Fibroblast of lung (primary cell): ENCODE measurements at places on chromosomes 3 and 15. TPM values are rescaled to one million over a fixed set of nuclear protein-coding genes. Genes with fewer than 3 reads are reported as not detected.

Gene CSTA
- 0.61 and 1.1 TPM in 2 replicates for polyA plus RNA-seq

DNA sequence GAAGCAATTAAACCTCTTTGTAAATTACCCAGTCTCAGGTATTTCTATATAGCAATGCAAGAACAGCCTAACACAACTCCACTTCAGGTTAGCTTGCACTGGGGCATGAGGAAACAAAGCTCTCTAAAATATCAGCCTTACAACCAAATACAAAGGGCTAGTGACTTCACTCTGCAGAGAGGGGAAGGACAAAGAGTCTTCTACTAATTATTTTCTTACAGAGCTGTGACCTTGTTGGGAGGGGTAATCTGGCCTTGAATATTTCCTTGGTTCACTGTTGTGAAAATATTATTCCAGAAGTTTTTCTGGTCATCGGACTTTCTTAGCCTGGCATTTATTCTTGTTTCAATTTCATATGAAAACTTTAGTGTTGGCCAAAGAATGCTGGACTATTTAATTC, 334.4 kb upstream of the CTNNB1 start:
- DNase-seq = no peak

Gene VGLL3
- 41.8 and 222 TPM in 2 replicates for polyA plus RNA-seq

DNA sequence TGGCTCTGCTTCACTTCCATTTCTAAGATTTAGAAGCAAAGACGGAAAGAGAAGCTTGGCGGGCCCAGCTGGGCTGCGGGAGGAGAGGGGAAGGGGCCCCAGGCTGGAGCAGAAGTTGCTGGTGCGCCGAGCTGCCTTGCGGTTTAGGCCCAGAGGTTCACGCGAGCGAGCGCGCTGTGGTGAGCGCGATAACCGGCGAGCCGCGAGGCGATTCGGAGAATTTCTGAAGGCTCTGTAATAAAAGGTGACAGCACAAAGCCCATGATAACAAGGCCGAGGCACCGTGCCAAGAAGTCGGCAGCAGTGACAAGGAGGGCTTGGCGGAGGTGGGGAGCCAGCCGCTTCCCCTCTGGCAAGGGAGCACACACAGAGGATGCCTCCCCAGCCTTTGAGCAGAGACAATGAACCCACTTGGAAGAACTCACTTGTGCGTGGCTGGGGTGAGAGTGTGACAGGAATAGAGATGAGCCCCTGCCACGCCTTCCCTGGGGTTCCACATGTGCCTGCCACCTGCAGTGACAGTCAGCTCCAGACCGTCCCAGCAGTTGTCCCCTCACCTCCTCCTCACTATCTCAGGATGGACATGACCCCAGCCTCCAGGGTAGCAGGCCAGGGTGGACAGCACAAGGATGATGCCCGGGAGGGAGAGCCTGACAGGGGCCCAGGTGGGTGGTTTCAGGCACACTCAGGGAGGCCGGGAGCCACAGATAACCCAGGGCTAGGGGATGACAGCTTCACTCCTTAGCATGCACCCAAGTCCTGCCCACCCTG, 315.2 kb downstream of the UACA start:
- DNase-seq = peak; percentile 29

GRCh38 chr15:43513550-43513949, 3.9 kb upstream of the MAP1A start:
- DNase-seq = no peak

DNA sequence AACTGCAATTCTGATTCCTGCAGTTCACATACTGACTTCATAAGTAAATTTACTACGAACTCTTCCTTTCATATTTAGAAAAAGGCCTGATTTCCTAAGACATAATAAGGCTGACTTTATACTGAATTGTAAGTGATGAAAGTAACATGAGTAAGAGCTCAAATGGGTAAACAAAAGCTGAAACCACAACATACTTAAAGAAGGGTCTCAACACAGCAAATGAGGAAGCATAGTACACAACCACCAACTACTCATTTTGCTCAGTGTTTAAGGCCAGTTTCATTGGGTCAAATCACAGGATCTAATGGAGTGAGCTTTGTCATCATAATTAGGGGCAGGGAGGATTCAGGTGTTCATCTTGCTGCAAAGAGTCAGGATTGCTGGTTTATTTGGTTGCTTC, 81.4 kb downstream of the SETD2 start:
- peak; percentile 72 for DNase-seq

- peak; percentile 35 for DNase-seq
Observed at GRCh38 chr3:184240384-184241140, 8.2 kb downstream of the ALG3 start.

GRCh38 chr3:40162616-40163015, 146.9 kb upstream of the EIF1B start:
- DNase-seq = no peak

DNA sequence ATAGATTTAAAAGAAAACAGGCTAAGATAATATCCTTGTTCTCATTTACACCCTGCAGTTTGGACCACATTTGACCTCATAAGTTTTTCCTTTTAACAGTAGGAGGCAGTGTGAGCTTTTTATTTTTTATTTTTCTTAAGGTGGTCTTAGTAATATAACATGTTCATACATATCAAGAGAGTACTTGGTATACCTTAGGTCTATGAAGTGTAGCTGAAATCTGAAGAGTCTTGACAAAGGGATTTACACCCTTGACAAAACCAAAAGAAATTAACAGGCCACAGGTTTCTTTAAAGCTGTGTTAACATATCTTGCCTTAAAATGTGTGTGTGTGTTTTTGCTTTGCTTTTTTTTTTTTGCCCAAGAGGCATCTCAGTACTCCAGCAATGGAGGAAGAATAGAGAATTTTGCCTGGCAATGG, 3.2 kb downstream of the RAP2B start:
- DNase-seq = peak; percentile 65

- peak; percentile 62 for DNase-seq
Observed at GRCh38 chr3:143070977-143071551, 48.5 kb upstream of the CHST2 start.

- peak; percentile 9 for DNase-seq
Observed at GRCh38 chr3:10957976-10958749, 34.4 kb upstream of the SLC6A1 start.

DNA sequence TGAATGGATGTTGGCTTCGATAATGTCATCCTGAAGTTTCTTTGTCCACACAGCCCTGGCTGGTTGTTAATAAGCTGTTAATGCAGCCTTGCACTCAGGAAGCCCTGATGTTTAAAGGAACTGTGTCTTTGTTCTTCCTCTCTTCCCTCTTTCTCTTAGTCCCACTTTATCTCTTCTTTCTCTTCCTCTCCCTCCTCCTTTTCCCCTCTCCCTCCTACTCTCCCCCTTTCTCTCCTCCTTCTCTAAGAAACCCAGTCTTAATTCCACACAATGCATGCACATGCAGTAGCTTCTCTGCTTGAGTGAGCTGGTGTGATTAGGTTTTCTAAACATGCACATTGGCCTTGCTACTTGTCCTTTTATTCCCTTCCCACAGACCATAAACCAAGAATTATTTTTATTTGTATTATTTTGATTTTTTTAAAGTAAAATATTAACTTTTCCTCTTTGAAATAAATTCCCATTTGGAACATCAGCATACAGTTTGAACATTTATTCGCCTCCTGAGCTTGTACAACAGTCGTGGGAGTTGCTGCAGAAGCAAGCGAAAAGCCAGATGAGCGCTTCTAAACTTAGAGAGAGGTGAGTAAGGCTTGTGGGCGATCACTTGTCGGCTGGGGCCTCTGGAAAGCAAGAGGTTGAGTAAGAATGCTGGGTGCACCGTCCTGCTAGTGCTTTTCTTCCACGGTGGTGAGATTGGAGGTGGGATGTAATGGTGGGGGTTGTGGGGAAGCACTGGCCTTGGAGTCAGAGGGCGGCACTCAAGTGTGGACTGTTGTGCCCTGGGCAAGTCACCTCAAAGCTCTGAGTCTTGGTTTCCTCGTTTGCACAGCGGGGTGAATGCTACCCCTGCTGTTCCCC, 7.2 kb downstream of the GHRL start:
- DNase-seq = peak; percentile 53

Gene GRAMD1C
- polyA plus RNA-seq = 0.82 and 2.2 TPM in 2 replicates

- peak; percentile 66 for DNase-seq
Observed at GRCh38 chr15:88913017-88913849, at the start of gene MFGE8. Gene MFGE8, minus strand, starts transcription at chr15:88913379. Its CDS starts 60 bp downstream, at chr15:88913319.

Gene ZNF385D
- polyA plus RNA-seq = 1.9 and 10.2 TPM in 2 replicates
